ENCODE measurements at places on chromosomes 1 and 21.

DNA sequence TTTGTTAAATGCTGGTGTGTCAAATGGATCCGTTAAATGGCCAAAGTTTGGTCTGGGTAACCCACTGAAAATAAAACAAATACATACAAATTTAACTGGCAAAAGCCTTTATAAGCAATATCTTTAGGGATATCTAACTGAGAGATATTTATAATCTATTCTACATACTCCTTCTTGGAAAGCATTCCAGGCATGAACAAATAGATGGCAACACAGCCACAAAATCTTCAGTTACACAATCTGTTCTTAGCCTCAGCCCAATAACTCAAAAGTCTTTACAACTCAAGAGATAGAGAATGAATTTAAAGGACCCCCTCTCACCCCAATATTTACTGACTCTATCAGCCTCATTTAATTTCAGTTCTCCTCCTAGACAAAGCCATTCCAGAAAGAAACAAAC is 58.7 kb downstream of the NRDC start:
- DNase-seq, result no peak

DNA sequence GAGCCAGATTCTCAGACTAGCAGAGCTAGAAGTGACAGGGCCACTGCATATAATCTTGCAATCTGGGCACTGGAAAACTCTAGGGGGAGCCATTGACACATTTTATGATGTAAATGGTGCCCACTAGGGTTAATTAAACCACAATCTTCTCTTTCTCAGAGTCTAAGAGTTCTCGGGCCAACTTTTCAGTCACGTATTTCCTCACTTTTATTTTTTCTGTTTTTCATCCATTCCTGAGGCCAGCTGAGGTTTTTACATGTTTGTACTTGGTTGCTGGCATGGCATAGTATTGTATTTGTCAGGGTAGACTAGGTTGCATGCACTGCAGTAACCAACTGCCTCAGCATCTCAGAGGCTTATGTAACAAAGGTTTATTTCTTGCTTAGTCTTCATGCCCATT is 138.2 kb downstream of the ZNF326 start:
- DNase-seq, result no peak

DNA sequence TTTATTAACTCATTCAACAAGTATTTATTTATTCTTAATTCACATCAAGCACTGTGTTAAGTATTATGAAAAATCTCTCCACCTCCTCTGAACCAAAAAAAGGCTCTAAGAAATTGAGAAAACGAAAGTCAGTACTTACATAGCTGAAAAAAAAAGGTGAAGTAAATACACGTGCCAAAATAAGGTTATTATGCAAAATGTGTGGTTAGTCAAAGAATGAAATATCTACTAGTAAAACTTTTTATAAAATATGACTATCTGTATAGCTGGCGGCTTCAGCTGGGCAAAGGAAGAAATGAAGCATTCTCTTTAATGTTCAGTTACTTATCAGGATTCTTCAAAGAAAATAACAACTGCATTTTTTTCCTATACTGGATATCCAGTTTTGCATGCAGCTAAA is 35.5 kb upstream of the ASPM start:
- DNase-seq, result no peak

DNA sequence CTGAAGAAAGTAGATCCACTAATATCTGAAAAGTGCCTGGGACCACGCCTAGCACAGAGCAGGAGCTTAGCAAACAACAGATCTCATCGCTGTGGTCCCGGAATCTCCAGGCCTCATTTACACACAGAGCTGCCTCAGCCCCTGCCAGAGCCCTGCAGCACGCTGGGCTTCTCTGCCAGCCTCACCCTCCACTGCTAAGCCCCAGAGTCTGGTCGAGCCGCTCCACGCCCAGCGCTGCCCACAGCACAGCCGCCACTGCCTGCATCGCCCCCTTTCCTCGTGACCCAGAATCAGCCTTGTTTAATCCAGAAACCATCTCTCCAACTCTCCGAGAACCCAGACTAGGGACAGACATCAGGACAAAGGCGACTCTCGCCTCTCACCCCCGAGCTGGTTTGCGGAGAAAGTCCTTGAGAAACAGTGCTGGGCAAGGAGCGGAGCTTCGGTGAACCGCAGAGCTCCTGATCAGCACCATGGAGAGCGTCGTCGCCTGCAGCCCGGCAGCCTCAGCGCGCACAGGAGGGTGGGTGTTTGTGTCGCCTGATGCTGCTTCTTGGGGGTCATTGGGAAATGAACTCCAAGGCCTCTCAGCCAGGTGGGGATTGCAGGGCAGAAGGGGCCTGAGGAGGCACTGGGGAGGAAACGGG is 145.1 kb downstream of the NPHP4 start:
- no peak for DNase-seq

- DNase-seq, result no peak
Observed at GRCh38 chr1:94068999-94069918, 51.7 kb downstream of the ABCA4 start.

GRCh38 chr1:91827087-91827458 is 58.9 kb downstream of the TGFBR3 start:
- no peak for DNase-seq

- no peak for DNase-seq
Observed at GRCh38 chr1:166080967-166081870, 85.6 kb downstream of the FAM78B start.

Measured in amniotic stem cell (primary cell).